ENCODE measurements at places on chromosomes 16 and 17.

GRCh38 chr16:74463888-74464287 is 42.6 kb upstream of the CLEC18B start:
- no peak for DNase-seq

DNA sequence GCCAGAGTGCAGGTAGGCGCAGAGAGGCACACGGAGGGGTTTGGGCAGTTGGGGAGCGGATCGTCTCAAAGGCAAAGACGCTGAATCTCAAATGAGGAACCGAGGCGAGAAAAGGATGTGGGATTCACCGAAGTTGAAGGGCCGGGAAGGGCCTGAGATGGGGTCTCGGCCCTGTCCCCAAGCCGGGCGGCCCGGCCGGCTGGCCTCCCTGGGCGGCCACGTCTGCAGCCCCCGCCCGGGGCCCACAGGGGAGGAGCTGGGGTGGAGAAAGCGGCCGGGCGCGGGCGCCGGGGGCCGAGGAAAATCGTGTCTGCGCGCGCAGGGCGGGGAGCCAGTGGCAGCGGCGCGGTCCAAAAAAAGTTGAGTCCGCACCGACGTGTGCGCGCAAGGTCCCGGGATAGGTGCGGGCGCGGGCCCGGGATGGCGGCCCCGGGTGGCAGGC is 458 bp downstream of the SLC12A4 start:
- no peak for DNase-seq

- no peak for DNase-seq
Measured at GRCh38 chr17:40323391-40324381, 14.7 kb downstream of the RARA start.

- DNase-seq, result peak; percentile 33
Measured at GRCh38 chr17:7883781-7884386, 4.7 kb upstream of the CHD3 start.

DNA sequence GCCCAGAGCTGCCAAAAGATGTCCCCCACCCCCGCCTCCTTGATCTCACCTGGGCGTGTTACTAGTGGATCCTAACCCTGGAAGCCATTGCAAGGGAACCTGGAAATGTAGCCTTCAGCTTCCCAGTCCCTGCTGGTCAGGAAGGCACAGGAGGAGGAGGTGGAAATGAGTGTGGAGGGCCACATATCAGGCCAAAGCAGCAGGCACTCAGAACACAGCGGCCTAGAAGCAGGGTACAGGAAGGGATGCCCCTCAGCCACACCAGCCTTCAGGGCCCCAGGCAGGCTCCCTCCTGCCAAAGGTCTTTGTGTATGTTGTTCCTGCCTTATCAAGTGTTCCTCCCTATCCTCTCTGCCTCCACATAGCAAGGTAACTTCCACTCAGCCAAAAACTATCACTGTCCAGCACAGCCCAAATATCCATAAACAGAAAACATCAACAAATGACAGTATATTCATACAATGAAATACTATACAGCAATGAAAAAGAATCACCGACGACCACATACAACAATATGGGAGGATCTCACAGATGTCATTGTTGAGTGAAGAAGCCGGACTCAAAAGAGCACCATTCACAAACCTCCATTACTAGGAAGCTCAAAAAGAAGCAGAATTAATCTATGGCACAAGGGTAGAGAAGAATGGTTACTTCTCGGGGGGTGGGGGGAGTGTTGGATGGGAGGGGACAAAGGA is 28.2 kb upstream of the TNFRSF13B start:
- DNase-seq, result no peak

- no peak for DNase-seq
Measured at GRCh38 chr16:59878999-59879398, 1144.9 kb upstream of the GOT2 start.

GRCh38 chr17:49875685-49876084 is 27.8 kb upstream of the TAC4 start:
- DNase-seq, result no peak

DNA sequence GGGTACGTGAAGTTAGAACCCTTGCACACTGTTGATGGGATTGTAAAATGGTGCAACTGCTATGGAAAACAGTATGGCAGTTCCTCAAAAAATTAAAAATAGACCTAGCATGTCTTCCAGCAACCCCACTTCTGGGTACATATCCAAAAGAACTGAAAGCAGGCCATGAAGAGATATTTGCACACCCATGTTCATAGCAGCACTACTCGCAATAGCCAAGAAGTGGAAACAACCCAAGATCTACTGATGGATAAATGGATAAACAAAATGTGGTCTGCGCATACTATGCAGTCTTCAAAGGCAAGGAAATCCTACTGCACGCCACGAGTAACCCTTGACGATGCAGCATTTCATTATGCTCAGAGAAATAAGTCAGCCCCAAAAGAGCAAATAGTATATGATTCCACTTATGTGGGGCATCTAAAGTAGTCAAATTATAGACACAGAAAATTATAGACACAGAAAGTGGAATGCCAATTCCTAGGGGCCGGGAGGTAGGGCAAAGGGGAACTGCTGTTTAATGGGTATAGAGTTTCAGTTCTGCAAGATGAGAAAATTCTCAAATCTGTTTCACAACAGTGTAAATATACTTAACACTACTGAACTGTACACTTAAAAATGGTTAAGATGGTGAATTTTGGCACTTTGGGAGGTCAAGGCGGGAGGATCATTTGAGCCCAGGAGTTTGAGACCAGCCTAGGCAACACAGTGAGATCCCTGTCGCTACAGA is 17.2 kb downstream of the CORO7 start:
- DNase-seq, result no peak

DNA sequence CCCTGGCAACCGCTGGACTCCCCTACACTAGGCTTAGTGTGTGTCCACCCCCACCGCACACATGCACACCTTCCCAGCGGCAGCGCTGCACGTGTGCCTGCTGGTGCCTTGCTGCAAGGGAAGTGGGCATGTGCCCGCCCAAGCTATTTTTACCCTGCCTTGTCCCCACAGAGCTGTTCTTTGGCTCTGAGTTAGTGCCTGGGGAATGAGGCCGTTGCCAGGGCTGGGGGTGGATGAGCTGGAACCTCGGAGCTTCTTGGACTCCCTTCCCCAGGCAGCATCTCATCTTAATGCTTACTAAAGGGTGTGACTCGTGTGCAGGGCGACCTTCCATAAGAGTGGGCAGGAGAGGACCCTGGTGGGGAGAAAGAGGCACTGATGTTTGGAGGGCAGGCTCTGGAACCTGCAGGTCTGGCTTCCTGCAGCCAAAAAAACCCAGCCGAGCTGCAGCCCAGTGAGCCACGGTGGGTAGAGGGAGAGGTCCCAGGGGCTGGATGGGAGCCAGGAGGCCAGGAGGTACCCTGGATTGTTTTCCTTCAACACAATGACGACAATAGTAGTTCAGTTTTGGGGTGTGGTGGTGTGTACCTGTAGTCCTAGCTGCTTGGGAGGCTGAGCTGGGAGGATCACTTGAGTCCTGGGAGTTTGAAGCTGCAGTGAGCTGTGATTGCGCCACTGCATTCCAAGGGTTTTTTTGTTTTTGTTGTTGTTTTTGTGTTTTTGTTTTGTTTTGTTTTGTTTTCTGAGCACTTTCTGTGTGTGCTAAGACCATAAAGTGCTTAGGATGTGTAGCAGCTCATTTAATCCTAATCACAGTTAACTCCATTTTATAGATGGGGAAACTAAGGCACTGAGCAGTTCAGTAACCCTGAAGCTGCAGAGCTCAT is 119.1 kb downstream of the RAB11FIP4 start:
- DNase-seq, result no peak

DNA sequence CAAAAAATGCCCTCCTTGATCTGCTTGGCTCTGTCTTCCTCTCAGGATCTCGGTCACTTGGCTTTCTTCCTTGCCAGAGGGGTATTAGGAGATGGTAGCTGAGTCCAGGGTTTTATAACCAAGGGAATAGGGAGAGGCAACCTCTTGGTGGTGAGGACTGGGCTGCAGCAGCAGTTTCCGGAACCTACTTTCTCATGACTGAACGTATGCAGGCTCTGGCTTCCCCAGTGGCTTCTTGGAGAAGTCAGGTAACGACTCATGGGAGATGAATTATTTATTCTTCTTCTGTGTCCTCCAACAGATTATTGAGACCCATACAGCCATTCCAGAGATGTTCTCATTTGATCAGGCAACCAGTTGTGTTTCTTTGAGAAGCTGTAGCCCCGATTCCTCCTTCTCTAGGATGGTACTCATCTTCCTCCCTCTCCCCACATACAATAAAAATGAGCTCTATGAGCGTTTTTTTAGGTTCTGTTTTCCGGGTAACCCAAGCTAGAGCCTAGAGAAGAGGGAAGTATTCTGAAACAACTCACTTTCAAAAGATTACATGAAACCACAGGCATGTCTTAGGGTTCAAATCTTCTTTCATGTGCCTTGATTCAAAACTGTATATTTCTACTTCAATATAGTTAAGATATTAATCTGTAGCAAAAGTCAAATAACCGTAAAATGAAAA is 22.3 kb upstream of the DHX40 start:
- no peak for DNase-seq

- no peak for DNase-seq
Measured at GRCh38 chr16:70703041-70703834, 17.4 kb upstream of the MTSS2 start.

DNA sequence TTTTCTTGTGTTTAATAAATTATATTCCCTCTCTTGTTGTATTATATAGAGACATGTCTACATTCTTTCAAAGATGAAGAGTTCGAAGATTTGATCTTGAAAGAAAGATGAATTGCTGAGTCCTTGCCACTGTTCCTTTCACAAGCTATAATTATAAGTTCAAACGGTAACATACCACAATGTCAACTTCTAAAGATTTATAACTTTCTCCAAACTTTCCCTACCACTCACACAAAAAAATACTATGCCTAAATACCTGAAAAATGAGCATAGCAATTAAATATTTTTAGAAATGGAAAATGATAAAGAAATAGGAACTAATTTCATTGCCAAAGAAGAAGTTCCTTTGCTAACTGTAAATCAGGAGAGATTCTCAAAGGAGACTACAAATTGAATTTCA is 50.6 kb downstream of the BRIP1 start:
- DNase-seq, result no peak

- peak; percentile 67 for DNase-seq
Measured at GRCh38 chr17:48307814-48308411, 122.1 kb downstream of the SKAP1 start.

GRCh38 chr16:19380328-19380727 is 37.4 kb upstream of the TMC5 start:
- no peak for DNase-seq

- peak; percentile 19 for DNase-seq
Measured at GRCh38 chr17:44502598-44503146, 534 bp downstream of the GPATCH8 start.

DNA sequence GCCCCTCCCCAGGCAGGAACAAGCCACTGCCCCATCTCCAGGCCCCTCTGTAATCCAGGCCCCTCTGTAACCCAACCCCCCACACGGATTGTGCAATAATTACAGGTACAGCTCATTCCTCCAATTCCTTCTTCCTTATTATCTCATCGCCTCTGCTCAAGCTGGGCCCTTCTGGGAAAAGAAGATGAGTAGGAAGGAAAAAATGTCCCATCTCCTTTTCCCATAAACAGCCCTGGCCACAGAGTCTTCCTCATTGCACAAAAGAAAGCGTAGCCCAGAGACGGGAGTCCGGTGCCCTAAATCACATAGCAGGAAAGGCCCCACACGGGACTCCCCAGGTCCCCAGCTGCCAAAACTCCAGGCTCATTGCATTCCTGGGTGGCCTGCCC is 3.6 kb upstream of the LITAFD start:
- no peak for DNase-seq

- DNase-seq, result no peak
Measured at GRCh38 chr17:58565389-58566311, 51.2 kb upstream of the MTMR4 start.

GRCh38 chr16:82628711-82629110 is 1.9 kb downstream of the CDH13 start:
- DNase-seq, result no peak

- no peak for DNase-seq
Measured at GRCh38 chr17:78652913-78653312, 75.7 kb upstream of the DNAH17 start.

DNA sequence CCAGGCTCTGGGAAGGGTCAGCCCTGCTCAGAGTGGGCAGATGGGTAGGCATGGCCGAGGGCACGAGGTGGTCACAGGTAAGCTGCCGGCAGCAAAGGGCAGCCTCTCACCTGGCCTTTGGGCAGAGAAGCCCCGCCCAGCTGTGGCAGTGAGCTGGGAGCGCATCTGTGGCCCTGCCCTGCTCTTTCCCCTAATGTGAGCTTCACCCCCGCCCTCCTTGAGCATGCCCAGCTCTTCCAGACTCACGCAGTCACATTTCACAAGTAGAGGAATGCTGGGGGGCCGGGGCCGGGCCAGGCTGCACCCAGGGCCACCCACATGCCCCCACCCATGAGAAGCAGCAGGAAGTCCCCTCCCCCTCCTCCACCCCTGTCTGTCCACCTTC is 40.7 kb upstream of the SLC38A10 start:
- no peak for DNase-seq

DNA sequence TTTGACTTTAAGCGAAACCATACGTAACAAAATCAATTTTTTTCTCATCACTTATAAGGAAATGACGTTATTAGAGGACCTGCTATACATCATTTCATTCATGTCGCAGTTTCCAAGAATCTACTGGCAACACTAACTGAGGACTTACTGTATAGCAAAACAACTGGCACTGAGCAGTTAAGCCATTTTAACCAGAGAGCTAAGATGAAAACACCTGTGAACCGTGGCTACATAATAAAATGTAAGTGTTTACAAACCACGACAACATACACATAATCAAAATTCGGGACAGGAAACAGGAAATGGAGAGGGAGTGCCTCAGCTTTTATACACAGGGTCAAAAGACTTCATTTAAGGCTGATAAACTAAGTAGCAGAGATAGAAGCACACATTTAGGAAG is 29.5 kb downstream of the METTL16 start:
- DNase-seq, result no peak

GRCh38 chr16:88345031-88345720 is 37.6 kb upstream of the ZNF469 start:
- DNase-seq, result no peak

DNA sequence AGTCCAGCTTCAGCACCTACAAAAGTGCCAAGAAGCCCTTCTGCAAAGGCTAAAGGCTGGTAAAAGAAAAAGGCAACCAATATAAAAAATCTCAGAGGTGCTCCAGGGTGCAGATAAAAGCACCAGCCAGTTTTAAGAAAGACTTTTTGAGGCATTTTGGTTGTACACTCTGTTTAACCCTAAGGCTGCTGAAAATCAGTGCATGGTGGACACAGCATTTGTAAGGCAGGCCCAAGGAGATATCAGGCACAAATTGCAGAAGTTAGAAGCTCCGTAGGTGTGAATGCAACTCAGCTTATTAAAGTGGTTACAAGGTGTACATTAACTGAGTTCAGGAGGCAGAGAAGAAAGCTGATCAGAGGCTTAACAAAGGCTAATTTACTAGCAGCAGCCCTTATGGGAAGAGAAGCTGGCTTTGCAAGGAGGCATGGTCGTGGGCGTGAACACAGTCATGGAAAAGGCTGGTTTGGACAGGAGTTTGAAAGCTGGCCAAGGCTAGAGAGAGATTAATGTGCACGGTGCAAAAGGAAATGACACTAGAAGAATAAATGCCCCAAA is 21.1 kb downstream of the ACSM1 start:
- no peak for DNase-seq

DNA sequence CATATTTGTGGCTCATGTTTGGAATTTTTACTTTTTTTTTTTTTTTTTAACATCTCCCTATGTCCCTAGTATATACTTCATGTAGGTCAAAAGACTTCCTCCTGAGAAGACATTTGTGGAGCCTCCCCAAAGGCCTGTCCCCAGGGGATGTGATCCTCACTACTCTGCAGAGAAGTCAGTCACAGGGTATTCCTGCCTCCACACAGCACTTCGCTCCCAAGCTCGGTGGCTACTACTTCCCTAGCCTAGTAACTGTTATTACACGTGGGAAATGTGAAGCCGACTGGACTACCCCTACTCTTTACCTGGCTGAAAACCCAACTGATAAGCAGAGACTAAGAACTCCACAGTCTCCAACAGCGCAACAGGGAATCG is 116.8 kb downstream of the HIC1 start:
- no peak for DNase-seq

Data from NCI-H1105 treated with DMSO at 0.1 percent for 48 hours (cell line).